ENCODE measurements at places on chromosomes 1 and 21. TPM values are rescaled to one million over a fixed set of nuclear protein-coding genes. Genes with fewer than 3 reads are reported as not detected.

The GPR157 gene
- 15.9 TPM for total RNA-seq

The FABP3 gene
- 4.7 TPM for total RNA-seq

The HHAT gene
- total RNA-seq = 4.9 TPM

The CLDN17 gene
- not detected for total RNA-seq

The GPA33 gene
- 531 TPM for total RNA-seq

The HOOK1 gene
- 47.8 TPM for total RNA-seq

The CD244 gene
- 0.58 TPM for total RNA-seq

The WNT9A gene
- 2.6 TPM for total RNA-seq

- DNase-seq = no peak
- H3K27me3 ChIP-seq = no peaks in the 10 kb centered on the region
- H3K36me3 ChIP-seq = no peaks in the 10 kb centered on the region
- no peak overlapping the region for H3K27ac ChIP-seq
These were observed 108.5 kb downstream of the NIBAN1 start for GRCh38 chr1:184865831-184866230.

DNA sequence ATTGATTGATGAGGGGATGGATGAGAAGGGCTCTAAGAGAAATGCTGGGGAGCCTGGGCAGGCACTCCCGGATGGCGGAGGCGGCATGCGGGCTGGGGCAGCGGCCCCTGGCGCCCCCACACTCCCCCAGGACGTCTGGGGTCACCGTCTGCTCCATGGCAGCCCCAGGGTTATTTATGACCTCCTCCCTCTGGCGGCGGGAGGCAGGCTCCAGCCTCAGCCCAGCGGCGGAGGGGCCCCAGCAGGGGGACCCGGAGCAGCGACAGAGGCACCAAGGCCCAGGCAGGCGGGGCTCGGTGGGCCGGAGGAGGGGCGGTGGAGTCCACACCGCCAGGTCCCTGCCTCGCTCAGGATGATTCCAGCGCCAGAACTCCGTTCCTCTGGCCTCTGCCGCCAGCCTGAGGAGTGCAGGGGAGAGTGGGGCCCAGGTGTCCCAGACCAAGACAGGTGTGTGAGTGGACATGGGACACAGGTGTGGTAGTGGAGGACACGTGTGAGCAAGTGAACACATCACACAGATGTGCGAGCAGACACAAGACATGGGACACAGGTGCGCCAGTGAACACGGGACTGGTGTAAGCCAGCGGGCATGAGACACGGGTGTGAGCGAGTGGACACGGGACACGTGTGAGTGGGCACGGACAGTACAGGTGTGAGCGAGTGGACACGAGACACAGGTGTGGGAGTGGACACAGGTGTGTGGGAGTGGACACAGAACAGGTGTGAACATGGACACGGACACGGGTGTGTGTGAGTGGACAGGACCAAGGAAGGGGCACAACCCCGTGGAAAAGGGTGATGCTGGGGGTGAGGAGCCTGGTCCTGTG lies 2.5 kb upstream of the SAMD11 start:
- H3K36me3 ChIP-seq = no peaks in the 10 kb centered on the region
- no peak overlapping the region for H3K4me3 ChIP-seq
- no peak overlapping the region for H3K27ac ChIP-seq

DNA sequence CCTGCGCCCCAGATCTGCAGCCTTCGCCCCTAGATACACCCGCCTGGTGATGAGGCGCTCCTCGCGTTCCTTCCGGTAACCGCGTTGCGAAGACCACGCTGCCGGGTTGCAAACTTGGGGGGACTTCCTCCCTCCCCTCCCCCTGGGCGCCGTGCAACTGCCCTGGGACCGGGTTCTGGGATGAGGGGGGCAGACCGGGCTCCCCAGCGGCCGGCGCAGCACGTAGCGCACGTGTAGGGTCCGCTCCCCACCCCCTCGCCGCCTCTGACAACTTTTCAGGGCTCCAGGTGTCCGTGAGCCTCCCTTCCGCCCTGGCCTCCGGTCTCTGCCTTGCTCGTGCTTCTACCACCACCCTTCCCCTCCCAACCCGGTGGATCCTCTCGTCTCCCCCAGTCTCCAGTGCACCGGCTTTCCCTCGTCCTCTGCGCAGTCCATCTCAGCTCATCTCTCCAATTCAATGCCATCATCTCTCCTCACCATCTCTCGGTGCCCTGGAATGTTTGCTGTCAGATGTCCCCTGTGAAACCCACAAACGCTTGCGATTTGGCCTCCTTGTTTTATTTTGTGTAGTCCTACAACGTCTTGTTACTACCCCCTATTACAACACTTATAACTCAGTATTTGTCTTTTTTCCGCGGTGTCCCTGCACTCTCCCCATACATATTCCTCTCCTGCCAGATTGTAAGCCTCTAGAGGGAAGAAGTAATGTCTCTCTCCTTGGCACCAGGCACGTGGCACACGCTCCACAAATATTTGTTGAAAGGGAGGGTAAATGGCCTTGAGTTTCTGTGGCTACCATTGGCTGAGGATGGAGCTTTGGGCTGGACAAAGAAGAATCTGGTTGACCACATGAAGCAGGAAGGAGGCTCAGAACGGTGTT lies 782 bp downstream of the PCAT6 start:
- no peaks in the 10 kb centered on the region for H3K36me3 ChIP-seq
- no peaks in the 10 kb centered on the region for H3K27me3 ChIP-seq
- peak overlapping the region; percentile 81 for H3K27ac ChIP-seq
- peak overlapping the region; percentile 67 for H3K4me3 ChIP-seq

DNA sequence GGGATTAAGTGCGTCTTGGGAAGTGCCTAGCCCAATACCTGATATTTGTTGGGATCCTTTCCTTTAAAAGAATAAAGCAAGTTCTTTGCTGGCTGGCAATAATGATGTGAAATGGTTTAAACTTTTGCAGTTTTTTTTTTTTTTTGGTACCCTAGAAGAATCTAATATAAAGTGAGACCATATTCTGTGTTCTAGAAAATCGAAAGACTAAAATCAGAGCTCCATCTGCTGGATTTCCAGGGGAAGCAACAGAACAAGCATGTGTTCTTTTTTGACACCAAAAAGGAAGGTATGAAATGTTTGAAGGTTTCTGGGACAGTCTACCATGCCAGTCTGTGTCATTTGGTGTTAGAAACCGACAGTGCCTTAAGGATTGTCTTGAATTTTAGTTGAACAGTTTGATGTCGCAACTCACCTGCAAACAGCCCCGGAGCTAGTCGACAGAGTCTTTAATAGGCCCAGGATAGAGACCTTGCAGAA lies 6.4 kb downstream of the UTP11 start:
- no peak for DNase-seq
- no peak overlapping the region for H3K27ac ChIP-seq
- H3K36me3 ChIP-seq = peaks cover 10% of the 10 kb centered on the region
- H3K4me3 ChIP-seq = no peak overlapping the region
- no peaks in the 10 kb centered on the region for H3K27me3 ChIP-seq

DNA sequence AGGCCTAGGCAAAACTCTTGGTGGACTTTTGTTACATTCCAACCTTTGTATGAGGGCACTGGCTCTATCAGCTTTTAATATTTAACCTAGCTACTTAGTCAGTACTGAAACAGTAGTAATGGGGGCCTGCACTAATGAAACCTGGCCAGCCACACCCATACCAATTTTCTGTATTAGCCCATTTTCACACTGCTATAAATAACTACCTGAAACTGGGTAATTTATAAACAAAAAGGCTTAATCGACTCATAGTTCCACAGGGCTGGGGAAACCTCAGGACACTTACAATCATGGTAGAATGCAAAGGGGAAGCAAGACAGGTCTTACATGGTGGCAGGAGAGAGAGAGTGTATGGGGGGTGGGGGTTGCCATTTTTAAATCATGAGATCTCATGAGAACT lies 245.7 kb upstream of the RGS18 start:
- H3K27me3 ChIP-seq = no peaks in the 10 kb centered on the region
- no peaks in the 10 kb centered on the region for H3K4me1 ChIP-seq
- H3K36me3 ChIP-seq = no peaks in the 10 kb centered on the region
- H3K27ac ChIP-seq = no peak overlapping the region
- no peak overlapping the region for H3K4me3 ChIP-seq
- DNase-seq = no peak

All from colonic mucosa (tissue), 4 donors.